ENCODE measurements at places on chromosomes 5 and 9.
A peak's percentile ranks its signal among the peaks of the same experiment; 100 is the strongest.

- no peak for DNase-seq
Measured at GRCh38 chr5:125333416-125333815, 587.0 kb upstream of the ZNF608 start.

GRCh38 chr5:37842048-37842447 lies 2.2 kb upstream of the GDNF start:
- DNase-seq, result no peak

GRCh38 chr9:94870793-94871558 lies 144.5 kb downstream of the AOPEP start:
- DNase-seq, result peak; percentile 23

GRCh38 chr9:132753593-132753880 lies 83.3 kb downstream of the GTF3C4 start:
- DNase-seq, result peak; percentile 8

- DNase-seq, result peak; percentile 27
Measured at GRCh38 chr5:154829181-154829588, 21.2 kb downstream of the FAXDC2 start.

DNA sequence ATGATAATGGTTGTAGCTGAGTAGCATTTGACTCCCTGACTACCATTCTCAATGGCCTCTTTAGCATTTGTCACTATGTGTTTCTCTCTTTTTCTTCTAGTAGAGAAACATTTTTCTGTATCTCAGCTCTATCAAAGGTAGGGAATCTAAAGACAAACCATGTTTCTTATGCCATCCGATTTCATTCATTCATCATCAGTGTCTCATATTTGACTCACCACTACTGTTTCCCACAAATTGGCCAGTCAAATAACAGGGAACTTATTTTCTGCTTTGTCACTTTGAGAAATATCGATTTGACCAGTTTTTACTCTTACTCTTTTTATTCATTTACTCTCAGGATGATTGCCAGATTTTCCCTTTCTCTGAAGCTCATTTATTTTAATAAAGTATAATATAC lies 282.3 kb downstream of the TMEM167A start:
- DNase-seq, result no peak

GRCh38 chr5:43530648-43531047 lies 15.7 kb upstream of the C5orf34 start:
- no peak for DNase-seq

GRCh38 chr5:9025942-9026341 lies 519.9 kb downstream of the SEMA5A start:
- DNase-seq, result no peak
